ENCODE measurements at places on chromosomes 6 and 20. TPM values are rescaled to one million over a fixed set of nuclear protein-coding genes. Genes with fewer than 3 reads are reported as not detected.

The MICAL1 gene
- total RNA-seq, result 7.4 TPM

The PRDM1 gene
- total RNA-seq, result 94.1 TPM

The TXNDC5 gene
- total RNA-seq, result 73.5 TPM

GRCh38 chr20:59481067-59481466 lies 123.3 kb upstream of the PHACTR3 start:
- ATAC-seq, result no peak

- peak; percentile 69 for ATAC-seq
Measured at GRCh38 chr6:134593887-134594286, 276.0 kb upstream of the SGK1 start.

- no peak for ATAC-seq
Measured at GRCh38 chr6:80325742-80326141, 219.3 kb downstream of the BCKDHB start.

- ATAC-seq, result peak; percentile 44
Measured at GRCh38 chr20:50343490-50344179, 153.0 kb downstream of the CEBPB start.

DNA sequence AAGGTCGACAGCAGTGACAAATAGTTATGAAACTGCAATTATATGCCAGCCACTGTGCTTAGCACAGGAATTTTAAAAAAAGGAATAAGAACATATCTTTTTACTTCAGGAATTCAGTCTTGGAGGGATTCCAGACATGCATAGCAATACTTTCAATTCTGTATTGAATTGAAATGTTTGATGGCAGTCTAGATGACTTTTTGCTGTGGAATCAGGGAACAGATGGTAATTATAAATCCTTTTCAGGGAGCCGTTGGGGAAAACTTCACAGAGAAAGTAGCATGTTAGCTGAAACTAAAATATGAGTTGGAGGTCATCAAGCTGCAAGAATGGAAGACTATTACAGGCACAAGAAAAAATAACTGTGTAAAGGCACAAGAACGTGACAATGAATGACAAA lies 74.8 kb downstream of the IMPG1 start:
- no peak for ATAC-seq

Data from esophagus mucosa (tissue), 1 donor.